Foreskin keratinocyte (primary cell): ENCODE measurements at places on chromosomes 16 and 17. TPM values are rescaled to one million over a fixed set of nuclear protein-coding genes. Genes with fewer than 3 reads are reported as not detected.

The NKD1 gene
- total RNA-seq, result 0.48 and 0.60 TPM in 2 replicates

The CCL4L2 gene
- not detected in 2 replicates for total RNA-seq

The SLFN12L gene
- total RNA-seq, result not detected in 2 replicates

The RCVRN gene
- not detected in 2 replicates for total RNA-seq

The PPP4C gene
- total RNA-seq, result 133 and 147 TPM in 2 replicates

The RNF112 gene
- total RNA-seq, result 0.07 and 0.14 TPM in 2 replicates

The SLC7A6OS gene
- 14.1 and 14.2 TPM in 2 replicates for total RNA-seq

The NACA2 gene
- 0.17 TPM in 1 of 2 replicates, not detected in the other for total RNA-seq

The COPRS gene
- total RNA-seq, result 53.9 and 55.7 TPM in 2 replicates

The SPNS3 gene
- not detected in 2 replicates for total RNA-seq

The FBXL16 gene
- total RNA-seq, result 0.28 and 2.4 TPM in 2 replicates

The FN3K gene
- 1.2 and 1.4 TPM in 2 replicates for total RNA-seq

The SALL1 gene
- total RNA-seq, result not detected in 2 replicates

The ACSM2B gene
- not detected in 2 replicates for total RNA-seq

The AATK gene
- total RNA-seq, result 0.14 and 0.18 TPM in 2 replicates

The KLHL10 gene
- 0.04 TPM in 1 of 2 replicates, not detected in the other for total RNA-seq

The ATP2C2 gene
- 0.17 and 0.25 TPM in 2 replicates for total RNA-seq

The GUCY2D gene
- total RNA-seq, result 0.49 TPM in 1 of 2 replicates, not detected in the other

The C17orf67 gene
- 0.95 and 0.99 TPM in 2 replicates for total RNA-seq

The PGS1 gene
- 14.8 and 14.9 TPM in 2 replicates for total RNA-seq

The NHERF2 gene
- total RNA-seq, result 12.8 and 14.7 TPM in 2 replicates

The GDPD1 gene
- total RNA-seq, result 1.3 and 2.2 TPM in 2 replicates

The OTOP2 gene
- not detected in 2 replicates for total RNA-seq

The OR1A2 gene
- not detected in 2 replicates for total RNA-seq

The TBC1D3 gene
- total RNA-seq, result 1.8 TPM in 1 of 2 replicates, not detected in the other

The JPH3 gene
- total RNA-seq, result not detected in 2 replicates

The P2RX1 gene
- not detected in 2 replicates for total RNA-seq

The SLC38A8 gene
- total RNA-seq, result not detected in 2 replicates

The GPR179 gene
- not detected in 2 replicates for total RNA-seq

The NPLOC4 gene
- total RNA-seq, result 63.3 and 63.7 TPM in 2 replicates

The RGS11 gene
- total RNA-seq, result not detected in 2 replicates

The KRT9 gene
- 1.0 and 1.3 TPM in 2 replicates for total RNA-seq

The SBK1 gene
- 0.10 and 0.14 TPM in 2 replicates for total RNA-seq

The TRIM37 gene
- 27.9 and 28.1 TPM in 2 replicates for total RNA-seq

The ZFP3 gene
- 1.4 and 1.8 TPM in 2 replicates for total RNA-seq

The DNAH17 gene
- total RNA-seq, result 0.07 and 0.10 TPM in 2 replicates

The DNAH3 gene
- 0.07 and 0.10 TPM in 2 replicates for total RNA-seq

The RNU2-1 gene
- not detected in 2 replicates for total RNA-seq

The CHRNE gene
- total RNA-seq, result not detected in 2 replicates

The SLC6A2 gene
- 0.07 TPM in 1 of 2 replicates, not detected in the other for total RNA-seq

The TP53TG3D gene
- total RNA-seq, result not detected in 2 replicates

The KRTAP4-1 gene
- not detected in 2 replicates for total RNA-seq

The SNAI3 gene
- total RNA-seq, result not detected in 2 replicates

The FGF11 gene
- total RNA-seq, result 15.5 and 16.9 TPM in 2 replicates

The ZNF624 gene
- total RNA-seq, result 4.0 and 4.3 TPM in 2 replicates

The SLC52A1 gene
- total RNA-seq, result 0.71 and 0.85 TPM in 2 replicates

The PYY gene
- not detected in 2 replicates for total RNA-seq

The CD300LF gene
- total RNA-seq, result not detected in 2 replicates

The TBX2 gene
- not detected in 2 replicates for total RNA-seq

The HLF gene
- total RNA-seq, result 0.04 TPM in 1 of 2 replicates, not detected in the other

The SLC5A10 gene
- total RNA-seq, result 0.14 TPM in 1 of 2 replicates, not detected in the other

The SUPT6H gene
- total RNA-seq, result 41.4 and 44.2 TPM in 2 replicates
